ENCODE measurements at places on chromosomes 5 and 9.

DNA sequence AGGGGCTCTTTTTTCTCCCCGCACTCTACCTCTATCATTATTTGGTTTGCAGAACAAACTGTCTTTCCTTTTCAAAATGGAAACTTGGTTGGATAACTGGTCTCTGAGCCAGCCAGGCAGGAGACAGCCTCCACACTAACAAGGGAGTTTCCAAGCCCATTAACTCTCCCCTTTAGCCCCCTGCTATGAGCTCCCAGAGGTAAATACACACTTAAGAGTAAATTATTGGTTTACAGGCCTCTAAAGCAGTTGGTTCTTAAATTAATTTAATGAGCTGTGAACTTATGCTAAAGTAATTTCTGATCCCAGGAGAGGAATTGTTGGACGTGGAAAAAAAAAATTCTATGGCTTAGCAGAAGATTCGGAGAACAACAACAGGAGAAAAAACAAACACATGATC lies 30.3 kb downstream of the EPB41L4A start:
- DNase-seq: no peak

DNA sequence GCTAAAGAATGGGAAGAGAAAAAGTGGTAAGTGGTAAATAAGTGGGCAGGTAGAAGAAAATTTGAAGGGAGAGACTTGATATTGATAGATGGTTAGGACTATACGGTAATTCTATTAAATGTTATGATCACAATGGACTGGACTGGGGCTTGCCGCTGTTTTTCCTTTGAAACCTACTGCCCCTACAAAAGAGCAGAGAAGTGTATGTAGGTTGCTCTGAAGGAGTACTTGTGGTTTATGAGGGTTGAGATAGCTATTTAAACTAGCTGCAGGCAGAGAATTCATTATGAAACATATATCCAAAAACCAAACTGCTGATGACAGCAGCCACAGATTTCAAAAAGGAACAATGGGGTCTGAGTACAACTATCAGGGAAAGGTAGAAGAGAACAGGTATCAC lies 16.8 kb upstream of the HK3 start:
- no peak for DNase-seq

GRCh38 chr5:140142856-140143255 lies 17.1 kb downstream of the IGIP start:
- DNase-seq: no peak

GRCh38 chr5:176959051-176959450 lies 47.5 kb downstream of the UIMC1 start:
- peak; percentile 51 for DNase-seq

- DNase-seq: no peak
Observed at GRCh38 chr9:37511016-37512010, 25.6 kb downstream of the POLR1E start.

- no peak for DNase-seq
Observed at GRCh38 chr5:15420201-15420600, 79.8 kb upstream of the FBXL7 start.

GRCh38 chr5:133962801-133963476 lies 5.5 kb downstream of the C5orf15 start:
- DNase-seq: no peak

DNA sequence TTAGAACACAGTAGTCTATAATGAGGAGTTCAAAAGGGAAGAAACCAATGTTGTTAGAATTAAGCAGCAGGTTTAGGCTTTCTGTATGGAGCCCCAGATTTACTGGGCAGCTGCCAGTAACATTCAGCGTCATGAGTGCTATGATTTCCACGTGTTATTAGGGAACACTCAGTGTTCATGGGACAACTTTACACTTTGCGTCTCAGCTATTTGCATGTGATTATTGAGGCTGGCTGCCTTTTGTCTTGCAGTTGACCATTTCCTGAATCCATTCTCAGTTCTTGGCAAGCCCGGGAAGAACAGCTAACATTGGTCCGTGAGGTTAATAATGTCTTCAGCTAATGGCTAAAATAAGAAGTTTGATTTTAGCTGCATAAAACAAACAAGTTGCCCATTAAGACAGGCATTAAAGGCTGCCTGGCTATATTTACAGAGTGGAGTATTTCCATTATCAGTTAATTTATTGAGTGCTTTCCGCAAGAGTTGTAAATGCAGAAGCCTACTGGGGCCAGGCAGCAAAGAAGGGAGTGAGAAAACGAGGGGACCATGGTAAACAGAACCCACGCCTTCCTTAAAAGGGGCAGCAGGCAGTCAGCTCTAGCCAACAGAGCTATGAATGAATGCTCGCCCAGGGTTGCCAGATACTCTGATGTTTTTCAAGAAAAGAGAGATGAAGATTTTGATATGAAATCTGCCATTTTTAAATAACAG lies 120.9 kb downstream of the PIP5K1B start:
- DNase-seq: no peak
